Colonic mucosa (tissue), 4 donors: ENCODE measurements at places on chromosomes 2 and 18. TPM values are rescaled to one million over a fixed set of nuclear protein-coding genes. Genes with fewer than 3 reads are reported as not detected.

Gene FBXO48
- 1.5 TPM for total RNA-seq

Gene SPHKAP
- total RNA-seq = 0.10 TPM

Gene REG3A
- 0.79 TPM for total RNA-seq

Gene PER2
- 22.1 TPM for total RNA-seq

Gene ASPRV1
- 0.40 TPM for total RNA-seq

GRCh38 chr2:219496825-219497494 lies 1.7 kb upstream of the GMPPA start:
- H3K36me3 ChIP-seq = no peaks in the 10 kb centered on the region
- no peak overlapping the region for H3K4me3 ChIP-seq
- H3K27ac ChIP-seq = peak overlapping the region; percentile 98
- DNase-seq = peak; percentile 31
- H3K4me1 ChIP-seq = no peaks in the 10 kb centered on the region

GRCh38 chr2:128428415-128428814 lies 109.7 kb upstream of the HS6ST1 start:
- H3K36me3 ChIP-seq = no peaks in the 10 kb centered on the region
- no peaks in the 10 kb centered on the region for H3K27me3 ChIP-seq
- H3K27ac ChIP-seq = no peak overlapping the region

GRCh38 chr18:68757126-68757525 lies 40.8 kb upstream of the CCDC102B start:
- H3K27ac ChIP-seq = no peak overlapping the region
- DNase-seq = no peak
- no peaks in the 10 kb centered on the region for H3K27me3 ChIP-seq
- H3K4me3 ChIP-seq = no peak overlapping the region
- H3K4me1 ChIP-seq = no peaks in the 10 kb centered on the region

DNA sequence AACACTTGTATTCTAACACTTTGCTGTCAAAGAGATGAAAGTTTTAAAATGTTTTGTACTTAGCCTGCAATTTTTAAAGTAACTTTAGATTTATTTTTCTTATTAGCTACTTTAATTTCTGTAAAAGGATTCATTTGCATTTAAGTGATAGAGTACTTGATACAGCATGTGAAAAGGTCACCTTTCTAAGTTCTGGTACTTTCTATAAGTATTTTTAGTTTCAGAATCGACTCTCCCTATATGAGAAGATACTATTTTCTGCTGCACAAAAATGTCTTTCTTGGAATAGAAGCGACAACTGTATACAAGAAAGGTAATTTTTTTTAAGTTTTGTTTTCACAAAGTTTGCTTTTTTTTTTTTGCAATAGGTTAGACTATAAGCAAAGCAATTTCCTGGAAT lies 72.9 kb downstream of the METTL8 start:
- DNase-seq = no peak
- H3K36me3 ChIP-seq = no peaks in the 10 kb centered on the region
- no peaks in the 10 kb centered on the region for H3K27me3 ChIP-seq
- no peak overlapping the region for H3K4me3 ChIP-seq
- no peak overlapping the region for H3K27ac ChIP-seq

DNA sequence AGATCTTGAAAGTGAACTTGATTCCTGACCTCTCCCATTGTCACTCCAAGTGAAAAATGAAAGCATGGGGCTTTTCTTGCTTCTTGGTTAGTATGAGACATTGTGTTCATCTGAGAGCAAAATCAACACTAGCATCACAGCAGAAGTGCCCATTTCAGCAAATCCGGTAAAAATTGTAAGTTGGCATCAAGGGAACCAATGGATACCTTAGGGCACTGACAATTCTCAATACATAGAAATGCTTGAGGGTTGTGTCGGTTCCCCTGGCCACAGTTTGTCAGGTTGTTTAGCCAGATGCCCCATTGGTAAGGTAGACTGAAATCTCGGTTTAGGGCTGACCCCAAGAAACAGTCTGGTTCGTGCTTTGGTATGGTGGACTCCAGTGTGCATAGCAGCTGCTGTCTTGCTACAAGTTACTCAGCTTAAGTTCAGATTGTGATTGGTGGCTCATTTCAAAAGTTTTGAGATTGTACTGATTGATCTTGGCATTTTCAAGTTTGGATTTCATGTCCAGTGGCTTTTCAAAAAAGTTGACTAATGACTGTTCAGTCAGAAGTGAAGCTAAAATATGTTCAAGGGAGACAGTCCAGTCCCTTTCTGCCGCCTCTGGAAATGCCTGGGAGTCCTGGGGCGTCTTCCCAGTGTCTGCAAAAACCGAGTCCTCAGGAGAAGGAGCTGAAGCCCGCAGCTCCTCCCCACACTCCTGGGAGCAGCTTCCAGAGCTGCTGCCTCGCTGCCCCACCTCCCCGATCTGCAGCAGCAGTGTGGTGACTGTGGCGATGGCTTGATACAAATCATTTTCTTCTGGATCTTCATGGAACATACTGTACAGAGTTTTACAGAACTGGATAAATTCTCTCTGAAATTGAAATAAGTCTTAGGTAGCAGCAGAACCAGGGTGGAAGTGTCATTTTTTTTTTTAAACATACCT lies 5.6 kb downstream of the RPL31 start:
- no peak overlapping the region for H3K4me3 ChIP-seq
- H3K27ac ChIP-seq = no peak overlapping the region
- no peaks in the 10 kb centered on the region for H3K4me1 ChIP-seq
- no peak for DNase-seq

DNA sequence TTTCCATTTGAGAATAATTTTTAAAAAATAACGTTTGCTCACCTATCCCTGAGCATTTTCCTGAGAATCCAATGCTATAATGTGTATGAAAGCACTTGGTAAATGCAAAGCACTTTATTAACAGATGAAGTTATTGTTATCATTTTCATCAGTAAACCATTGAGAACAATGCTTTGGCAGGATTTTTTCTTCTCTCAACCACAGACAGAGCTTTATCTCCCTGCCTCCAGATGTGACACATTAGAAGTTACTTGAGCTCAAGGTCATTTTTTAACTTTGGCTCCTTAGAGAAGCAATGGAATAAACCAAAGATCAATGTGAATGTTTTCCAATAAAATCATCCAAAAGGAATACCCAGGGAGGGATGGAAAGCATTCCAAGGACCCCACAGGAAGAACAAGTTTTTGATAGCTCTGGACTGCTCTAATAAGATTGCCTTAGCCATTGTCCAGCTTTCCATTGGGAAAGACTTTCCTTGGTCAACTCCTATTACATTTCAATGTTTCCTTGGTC lies 118.9 kb upstream of the NT5C1B start:
- no peak overlapping the region for H3K4me3 ChIP-seq
- no peak for DNase-seq
- no peaks in the 10 kb centered on the region for H3K27me3 ChIP-seq
- H3K27ac ChIP-seq = no peak overlapping the region

- DNase-seq = peak; percentile 57
- peaks cover 9% of the 10 kb centered on the region for H3K4me1 ChIP-seq
- H3K27me3 ChIP-seq = no peaks in the 10 kb centered on the region
- H3K4me3 ChIP-seq = peak overlapping the region; percentile 86
- H3K36me3 ChIP-seq = no peaks in the 10 kb centered on the region
- peak overlapping the region; percentile 93 for H3K27ac ChIP-seq
Observed at GRCh38 chr2:207768168-207768865, 1.4 kb downstream of the FZD5 start.

DNA sequence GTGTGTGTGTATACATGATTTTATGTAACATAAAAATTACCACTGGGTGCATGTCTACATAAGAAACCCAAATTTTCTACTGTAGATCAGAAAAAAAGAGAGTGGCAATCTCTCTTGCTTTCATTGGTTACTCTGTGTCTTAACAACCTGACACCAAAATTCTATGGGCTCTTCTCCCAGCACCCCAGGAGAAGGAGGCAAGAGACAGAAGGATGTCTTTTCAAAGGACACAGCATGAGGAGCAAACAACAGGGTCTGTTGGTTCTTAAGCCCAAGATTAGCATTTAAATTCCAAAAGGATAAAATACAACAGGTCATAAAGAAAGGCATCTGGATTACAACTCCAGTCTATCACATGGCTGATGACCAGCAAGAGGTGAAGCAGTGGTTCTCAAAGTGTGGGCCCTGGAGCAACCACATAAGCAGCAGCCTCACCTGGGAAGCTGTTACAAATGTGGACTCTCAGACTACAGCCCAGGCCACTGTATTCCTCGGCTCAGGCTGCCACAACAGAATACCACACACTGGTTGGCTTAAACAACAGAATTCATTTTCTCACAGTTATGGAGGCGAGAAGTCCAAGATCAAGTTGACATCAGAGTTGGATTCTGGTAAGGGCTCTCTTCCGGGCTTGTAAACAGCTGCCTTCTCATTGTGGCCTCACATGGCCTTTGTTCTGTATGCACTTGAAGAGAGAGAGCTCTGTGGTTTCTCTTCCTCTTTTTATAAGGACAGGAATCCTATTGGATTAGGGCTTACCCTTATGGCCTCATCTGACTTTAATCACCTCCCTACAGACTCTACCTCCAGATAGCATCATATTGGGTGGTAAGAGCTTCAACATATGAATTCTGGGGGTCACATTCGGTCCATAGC lies 79.8 kb upstream of the RNF152 start:
- H3K27me3 ChIP-seq = no peaks in the 10 kb centered on the region
- no peak for DNase-seq
- no peaks in the 10 kb centered on the region for H3K36me3 ChIP-seq
- H3K4me3 ChIP-seq = no peak overlapping the region
- H3K27ac ChIP-seq = no peak overlapping the region

- no peak overlapping the region for H3K27ac ChIP-seq
- no peak overlapping the region for H3K4me3 ChIP-seq
- H3K4me1 ChIP-seq = no peaks in the 10 kb centered on the region
- no peak for DNase-seq
- no peaks in the 10 kb centered on the region for H3K27me3 ChIP-seq
Observed at GRCh38 chr2:208315081-208315788, 49.2 kb downstream of the PIKFYVE start.
